Activated T-cell treated with anti-CD3 and anti-CD28 coated beads, Interleukin-2, amount 50 U/mL, for 4 hours (primary cell): ENCODE measurements at places on chromosomes 12 and 14.

DNA sequence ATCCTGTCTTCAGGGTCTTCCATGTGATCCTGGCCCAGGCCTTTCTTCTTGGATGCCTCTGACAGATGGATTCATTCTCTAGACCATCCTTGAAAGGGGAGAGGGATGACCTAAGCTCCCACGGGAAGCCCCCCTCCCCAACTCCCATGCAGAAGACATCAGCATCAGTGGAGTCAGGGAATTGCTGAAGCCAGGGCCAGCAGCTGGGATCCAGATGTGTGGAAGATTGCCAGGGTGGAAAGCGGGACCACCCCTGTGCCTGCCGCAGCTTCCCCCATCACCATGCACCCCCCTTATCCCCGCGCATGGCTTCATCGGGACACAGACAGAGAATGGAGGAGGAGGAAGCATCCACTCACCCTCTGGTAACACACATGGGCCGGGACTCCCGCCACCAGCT lies 183.6 kb upstream of the PRMT8 start:
- DNase-seq = no peak

GRCh38 chr14:24279301-24280186 lies 8.1 kb upstream of the RABGGTA start:
- DNase-seq = peak; percentile 41

GRCh38 chr14:58272588-58273372 lies 25.6 kb upstream of the ARID4A start:
- DNase-seq = no peak

GRCh38 chr12:51449580-51450246 lies 25.1 kb downstream of the SLC4A8 start:
- no peak for DNase-seq

- no peak for DNase-seq
Measured at GRCh38 chr14:75123991-75124390, 2.9 kb downstream of the NEK9 start.

DNA sequence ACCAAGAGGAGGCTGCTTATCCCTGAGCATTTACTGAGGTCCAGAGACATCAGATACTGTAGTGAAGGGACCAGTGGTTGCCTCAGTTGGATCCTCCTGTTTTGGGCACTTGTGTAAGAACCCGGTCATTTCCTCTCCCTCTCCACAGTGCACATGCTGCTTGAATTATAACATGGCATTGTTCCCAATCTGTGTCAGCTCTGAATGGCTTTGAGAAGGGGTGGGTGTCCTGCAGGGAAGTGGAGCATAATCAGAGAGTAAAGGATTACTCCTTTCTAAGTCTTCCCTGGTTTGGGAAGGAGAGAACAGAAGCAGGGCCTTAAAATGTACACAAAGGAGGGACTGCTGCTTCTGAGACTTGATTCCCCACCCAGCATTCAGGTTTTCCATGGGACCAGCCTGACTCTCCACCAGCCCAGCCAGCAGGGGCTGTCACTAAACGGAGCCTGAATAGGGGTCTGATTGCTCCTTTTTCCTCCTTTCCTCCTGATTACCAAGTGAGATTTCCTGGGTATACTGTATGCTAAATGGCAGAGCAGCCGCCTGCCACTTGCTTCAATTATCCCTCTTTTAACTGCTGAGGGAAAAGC lies 78.4 kb downstream of the NRXN3 start:
- DNase-seq = no peak

GRCh38 chr12:16857456-16857923 lies 251.5 kb upstream of the LMO3 start:
- no peak for DNase-seq

DNA sequence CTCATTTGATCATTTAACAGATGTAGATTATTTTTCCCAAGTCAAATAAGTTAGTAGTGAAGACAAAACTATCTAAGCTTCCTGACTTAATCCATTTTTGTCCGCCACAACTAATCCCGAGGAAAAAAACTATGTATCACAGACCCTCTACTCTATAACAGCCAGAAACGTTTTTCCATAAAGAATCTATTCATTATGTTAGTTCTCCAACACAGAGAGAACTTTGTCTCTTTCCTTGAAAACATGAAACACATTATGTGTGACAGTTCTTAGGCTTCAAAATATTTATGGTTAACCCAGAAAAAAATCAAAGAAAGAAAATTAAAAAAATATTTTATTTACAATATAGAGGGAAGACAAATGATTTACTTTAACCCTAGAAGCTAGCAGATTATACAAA lies 100.1 kb downstream of the PLEKHG7 start:
- DNase-seq = no peak

DNA sequence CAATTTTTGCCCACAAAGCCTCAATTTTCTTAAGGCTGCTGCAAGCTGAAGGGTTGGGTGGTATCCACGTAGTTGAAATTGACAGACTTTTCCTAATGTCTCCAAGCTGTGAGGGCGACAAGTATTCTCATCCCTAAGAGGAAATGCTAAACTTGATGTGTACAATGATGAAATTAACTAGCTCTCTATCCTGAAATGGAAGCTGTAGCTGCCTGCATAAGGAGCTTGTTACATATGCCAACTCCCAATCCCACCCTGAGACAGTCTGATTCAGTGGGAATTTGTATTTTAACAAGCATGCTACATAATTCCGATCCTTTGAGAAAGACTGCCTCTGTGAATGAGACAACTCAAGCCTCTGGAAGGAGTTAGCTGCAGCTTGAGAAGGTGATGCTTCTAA lies 45.7 kb upstream of the MDM1 start:
- DNase-seq = no peak

DNA sequence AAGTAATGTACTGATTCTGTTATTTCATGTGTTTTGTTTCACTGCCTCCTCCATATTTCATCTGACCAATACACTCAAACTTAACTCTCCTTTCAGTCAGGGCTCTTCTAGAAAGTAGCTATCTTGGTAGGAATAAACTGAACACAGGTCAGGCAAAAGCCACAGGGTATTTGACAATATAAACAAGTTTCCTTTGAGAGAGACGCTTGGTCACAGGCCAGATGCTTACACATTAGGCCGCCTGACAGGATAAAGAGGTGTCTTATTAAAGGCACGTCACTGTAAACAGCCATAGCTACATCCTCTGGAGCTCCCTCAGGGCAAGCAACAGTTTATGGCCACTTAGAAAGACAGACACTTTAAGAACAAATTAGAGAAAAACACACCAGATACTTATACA lies 607.5 kb downstream of the SLC6A15 start:
- DNase-seq = no peak

- DNase-seq = no peak
Measured at GRCh38 chr12:132167611-132168310, 23.5 kb downstream of the NOC4L start.

GRCh38 chr14:105014032-105014431 lies 6.9 kb downstream of the CDCA4 start:
- DNase-seq = no peak

DNA sequence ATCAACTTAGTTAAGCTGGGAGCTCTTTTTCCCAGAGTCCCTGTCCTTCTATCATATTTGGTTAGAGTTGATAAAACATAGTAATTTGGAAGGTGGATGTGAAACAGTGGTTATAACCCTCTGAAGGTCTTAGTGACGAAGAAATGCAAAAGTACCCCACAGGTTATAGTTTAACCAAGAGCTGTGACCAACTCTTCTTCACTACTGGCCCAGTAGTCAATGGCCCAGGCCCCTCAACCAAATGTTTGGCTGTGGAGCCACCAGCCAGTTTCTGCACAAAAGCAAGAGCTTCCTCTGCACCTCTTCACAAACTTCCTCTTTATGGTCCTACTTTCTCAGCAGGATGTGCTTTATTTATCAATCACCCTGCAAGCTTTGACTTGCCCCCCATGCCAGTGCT lies 132.6 kb downstream of the BMP4 start:
- no peak for DNase-seq

GRCh38 chr12:112096070-112096469 lies 12.5 kb downstream of the NAA25 start:
- DNase-seq = no peak

DNA sequence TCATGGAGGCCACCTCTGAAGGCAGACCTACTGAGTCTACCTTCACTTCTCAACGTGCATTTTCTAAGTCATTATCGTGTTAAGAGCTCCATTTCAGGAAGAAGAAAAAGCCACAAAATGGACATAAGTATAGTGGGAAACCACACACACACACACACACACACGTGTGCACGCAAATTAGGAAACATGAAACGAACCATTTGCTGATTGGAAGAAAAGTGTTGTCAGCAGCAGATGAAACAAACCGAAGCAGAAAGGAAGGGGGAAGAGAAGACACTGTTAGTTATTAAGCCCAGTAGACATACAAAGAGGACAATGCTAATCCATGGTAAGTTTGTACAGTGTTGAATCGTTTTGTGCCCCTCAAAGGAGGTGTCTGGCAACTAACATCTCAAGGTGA lies 9.9 kb upstream of the VPS33A start:
- DNase-seq = no peak

DNA sequence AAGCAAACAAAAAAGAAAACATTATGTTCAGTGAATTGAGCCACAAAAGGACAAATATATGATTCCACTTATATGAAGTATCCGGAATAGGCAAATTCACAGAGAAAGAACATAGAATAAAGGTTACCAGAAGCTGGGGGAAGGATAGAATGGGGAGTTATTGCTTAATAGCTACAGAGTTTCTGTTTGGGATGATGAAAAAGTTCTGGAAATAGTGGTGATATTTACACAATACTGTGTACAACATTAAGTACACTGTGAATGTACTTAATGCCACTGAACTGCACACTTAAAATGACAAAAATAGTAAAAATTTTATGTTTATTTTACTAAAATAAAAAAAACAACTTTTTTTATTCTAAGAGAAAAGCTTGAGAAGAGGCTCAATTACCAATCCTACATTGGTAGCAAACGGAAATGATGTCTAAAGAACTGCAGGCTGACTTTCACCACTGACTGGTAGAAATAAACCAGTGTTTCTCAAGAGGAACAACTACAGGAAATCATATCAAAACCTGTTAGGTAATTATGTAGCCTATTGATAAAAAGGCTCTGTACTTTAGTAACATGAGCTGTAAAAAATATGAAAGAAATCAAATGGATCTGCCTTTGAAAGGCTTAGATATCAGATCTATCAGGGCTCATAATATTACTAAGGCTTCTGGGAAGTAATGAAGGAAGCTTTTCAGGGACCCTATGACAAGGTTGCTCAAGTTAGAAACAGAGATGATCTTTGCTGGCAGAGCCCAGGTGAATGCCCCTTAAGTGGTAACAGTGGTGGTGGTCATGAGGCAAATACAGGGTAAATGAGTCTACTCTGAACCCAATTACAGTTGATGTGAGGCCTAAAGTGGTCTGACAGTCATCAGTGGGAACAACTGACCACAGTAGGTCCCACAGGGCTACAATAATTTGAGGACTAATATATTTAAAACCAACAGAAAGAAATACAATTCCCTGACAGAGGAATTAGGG lies 41.3 kb downstream of the BAZ1A start:
- no peak for DNase-seq

- DNase-seq = no peak
Measured at GRCh38 chr14:95644981-95645380, 41.2 kb upstream of the TCL1B start.

DNA sequence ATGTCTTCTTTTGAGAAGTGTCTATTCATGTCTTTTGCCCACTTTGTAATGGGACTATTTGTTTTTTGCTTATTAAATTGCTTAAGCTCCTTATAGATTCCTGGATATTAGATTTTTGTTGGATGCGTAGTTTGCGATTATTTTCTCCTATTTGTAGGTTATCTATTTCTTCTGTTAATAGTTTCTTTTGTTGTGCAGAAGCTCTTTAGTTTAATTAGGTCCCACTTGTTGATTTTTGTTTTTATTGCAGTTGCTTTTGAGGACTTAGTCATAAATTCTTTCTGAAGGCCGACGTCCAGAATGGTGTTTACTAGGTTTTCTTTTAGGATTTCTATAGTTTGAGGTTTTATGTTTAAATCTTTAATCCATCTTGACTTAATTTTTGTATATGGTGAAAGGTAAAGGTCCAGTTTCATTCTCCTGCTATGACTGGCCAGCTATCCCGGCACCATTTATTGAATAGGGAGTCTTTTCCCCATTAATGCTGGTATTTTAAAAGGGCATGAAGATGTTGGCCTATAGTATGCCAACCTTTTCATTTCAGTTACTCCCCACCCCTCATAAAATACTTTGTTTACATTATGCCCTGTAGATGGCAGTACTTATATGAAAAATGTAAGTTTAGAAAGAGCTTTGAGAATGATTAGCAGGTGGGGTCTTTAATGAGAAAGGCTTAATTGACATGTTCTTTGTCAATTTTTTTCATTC lies 62.9 kb upstream of the PSMA6 start:
- DNase-seq = no peak

DNA sequence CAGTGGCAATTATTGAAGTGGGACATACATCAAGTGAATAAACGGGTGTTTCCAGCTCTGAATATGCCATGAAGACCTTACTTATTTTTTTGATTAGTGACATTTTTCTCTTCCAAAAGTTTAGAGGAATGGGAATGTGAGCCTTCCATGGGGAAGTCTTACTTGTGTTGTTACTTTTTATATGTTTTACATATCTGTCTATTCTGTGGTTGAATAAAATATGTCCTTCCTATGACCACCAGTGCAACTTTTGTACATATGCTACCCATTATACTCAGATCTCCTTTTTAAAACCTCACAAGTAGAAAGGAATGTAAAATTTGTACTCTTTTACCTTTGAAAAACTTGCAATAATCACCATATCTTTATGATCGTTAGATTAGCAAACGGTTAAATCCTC lies 132.7 kb downstream of the MSRB3 start:
- DNase-seq = no peak

- DNase-seq = no peak
Measured at GRCh38 chr12:53067074-53067992, 11.9 kb downstream of the SPRYD3 start.

DNA sequence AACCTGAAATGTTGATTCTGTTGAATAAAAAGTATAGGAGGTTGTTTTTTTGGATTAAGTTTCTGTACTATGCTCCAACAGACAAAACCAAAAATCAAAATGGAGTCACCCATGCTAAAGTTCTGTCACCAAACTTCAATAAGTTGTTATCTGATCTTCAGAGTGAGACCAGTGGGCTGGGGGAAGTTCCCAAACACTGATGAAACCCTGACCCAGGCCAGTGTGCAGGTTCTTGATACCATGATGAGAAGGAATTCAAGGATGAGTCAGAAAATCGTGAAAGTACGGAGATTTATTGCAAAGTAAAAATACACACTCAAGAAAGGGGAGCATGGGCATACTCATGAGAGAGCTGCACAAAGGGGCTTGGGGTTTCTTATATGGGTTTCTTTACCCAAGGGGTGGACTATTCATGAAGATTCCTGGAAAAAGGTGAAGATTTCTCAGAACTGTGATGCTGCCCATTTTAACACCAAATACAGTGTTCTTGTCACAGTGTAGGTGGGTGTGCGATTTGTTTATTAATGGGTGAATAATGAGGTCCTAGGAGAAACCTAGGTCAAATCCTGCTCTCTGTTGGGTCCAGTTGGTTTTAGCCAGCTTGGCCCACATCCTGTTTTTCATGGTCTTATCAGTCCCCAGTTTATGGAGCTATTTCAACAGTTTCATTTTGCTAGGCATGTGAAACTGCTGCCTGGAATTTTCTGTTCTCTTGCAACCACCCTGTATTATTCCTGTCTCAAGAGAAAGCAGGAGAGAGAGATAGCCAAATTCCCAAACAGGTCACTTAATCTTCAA lies 27.5 kb upstream of the DENND5B start:
- no peak for DNase-seq
